Dorsolateral prefrontal cortex (tissue), 122 donors: ENCODE measurements at places on chromosomes 7 and 10.

DNA sequence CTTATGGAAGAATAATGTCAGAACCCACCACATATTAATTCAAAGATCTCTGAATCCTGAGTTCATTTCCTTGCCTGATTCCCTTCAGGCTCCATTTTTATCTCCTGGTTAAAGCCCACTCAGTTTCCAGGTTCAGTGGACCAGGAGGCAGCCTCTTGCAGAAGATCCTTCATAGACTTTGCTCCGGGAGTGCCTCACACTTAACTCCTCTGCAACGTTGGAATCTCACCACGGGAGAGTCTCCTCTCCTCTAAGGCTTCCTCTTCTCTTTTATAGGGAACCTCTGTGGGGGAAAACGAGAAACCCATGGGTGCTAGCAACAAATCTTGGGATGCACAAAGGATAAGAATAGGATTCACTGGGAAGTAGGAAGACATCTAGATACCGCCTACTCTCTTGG, 1.7 kb upstream of the BLOC1S2 start:
- DNase-seq = no peak

DNA sequence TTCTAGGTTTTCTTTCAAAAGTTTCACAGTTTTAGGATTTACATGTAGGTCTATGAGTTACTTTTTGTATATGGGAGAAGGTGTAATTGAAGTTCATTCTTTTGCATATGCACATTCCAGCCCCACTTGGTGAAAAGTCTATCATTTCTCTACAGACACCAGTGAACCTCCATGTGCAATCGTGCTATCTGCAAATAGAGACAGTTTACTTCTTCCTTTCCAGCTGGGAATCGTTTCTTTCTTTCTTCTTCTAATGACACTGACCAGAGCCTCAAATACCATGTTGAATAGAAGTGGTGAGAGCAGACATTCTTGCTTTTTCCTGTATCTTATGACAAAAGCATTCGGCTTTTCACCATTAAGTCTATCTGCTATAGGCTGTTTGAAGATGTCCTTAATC, 122.7 kb downstream of the ARHGAP22 start:
- no peak for DNase-seq

DNA sequence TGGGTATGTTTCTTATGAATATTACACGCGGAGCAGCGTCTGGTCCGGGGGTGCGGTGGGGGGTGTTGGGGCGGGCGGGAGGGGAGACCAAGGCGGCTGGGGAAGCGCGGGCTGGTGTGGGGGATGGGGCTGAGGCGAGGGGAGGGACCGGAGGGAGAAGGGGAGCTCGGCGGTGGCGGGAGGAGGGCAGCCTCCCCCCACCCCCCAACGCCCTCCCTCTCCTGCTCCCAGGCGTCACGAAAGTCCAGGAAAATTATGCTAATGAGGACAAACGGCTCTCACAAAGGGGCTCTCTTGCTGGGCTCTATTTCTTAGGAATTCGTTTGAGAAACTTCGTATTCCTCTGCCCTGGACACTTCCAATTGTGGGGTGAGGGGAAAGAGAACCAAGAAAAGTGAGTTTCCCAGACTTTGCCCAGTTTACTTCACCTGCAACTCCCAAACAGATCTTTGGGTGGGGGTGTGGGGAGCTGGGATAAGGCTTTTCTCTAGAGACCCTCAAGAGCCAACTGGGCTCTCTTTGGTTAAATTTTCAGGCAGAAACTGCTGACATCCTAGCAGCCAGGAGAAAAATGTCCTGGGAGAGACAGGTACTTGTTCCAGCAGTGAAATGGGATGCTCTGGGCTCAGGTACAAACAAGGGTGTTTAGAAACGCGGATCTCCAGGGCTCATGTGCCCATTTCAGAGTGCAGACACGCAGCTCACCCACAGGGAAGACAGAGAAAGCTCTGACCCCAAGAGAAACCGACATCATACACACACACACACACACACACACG, 11.7 kb upstream of the HOXA2 start:
- no peak for DNase-seq

DNA sequence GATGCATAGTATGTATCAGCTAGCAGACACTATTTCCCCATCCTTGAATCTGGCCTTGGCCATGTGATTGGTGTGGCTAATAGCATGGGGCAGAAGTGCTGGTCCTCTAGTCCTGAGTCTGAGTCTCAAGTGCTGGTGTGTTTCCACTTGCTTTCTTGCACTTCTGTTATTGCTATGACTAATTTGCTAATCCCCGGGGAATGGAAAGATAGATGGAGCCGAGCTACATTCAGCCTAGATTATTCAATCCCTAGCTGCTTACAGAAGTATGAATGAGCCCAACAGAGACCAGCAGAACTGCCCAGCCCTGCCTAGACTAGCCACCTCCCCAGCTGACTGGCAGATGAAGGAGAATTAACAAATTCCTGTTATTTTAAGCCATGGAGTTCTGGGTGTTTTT, 53.2 kb upstream of the SYPL1 start:
- DNase-seq = no peak

DNA sequence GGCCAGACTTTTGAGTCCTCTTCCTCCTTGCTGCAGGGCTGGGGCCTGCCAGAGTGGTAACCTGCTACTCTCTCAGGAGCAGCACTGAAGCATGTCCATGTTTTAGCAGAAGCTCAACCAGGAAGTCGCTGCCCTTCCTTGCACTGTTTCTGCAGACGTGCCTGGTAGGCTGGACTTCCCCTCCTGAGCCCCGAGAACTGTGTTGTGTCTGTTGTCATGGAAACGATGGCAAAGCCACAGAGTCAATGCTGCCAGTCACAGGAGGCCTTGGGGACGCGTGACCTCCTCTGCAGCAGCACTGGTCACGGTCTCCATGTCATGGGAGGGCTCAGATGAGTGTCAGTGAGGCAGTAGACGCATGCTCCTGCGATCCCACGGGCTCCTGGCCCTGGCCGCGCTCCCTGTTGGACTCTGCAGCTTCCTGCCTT, 145.5 kb downstream of the FANK1 start:
- DNase-seq = no peak

- peak; percentile 65 for DNase-seq
Measured at GRCh38 chr10:71278691-71279588, 40.1 kb upstream of the SLC29A3 start.

DNA sequence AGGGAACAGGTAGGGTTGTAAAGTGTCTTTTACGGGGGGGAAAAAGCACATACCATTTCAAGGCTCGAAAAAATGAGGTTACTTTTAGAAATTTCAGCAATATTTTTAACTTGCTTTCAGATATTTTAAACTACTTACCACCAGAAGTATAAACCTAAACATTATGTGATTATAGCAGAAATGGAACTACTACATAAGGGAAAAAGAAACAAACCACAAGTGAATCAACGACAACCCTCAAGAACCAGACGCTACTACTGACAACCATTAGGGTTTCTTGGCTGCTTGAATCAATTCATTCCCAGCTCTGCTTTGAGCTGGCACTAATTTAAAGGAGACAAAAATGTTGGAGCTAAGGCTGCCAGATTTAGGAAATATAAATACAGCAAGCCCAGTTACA, 80.1 kb downstream of the ZFAND4 start:
- DNase-seq = no peak

DNA sequence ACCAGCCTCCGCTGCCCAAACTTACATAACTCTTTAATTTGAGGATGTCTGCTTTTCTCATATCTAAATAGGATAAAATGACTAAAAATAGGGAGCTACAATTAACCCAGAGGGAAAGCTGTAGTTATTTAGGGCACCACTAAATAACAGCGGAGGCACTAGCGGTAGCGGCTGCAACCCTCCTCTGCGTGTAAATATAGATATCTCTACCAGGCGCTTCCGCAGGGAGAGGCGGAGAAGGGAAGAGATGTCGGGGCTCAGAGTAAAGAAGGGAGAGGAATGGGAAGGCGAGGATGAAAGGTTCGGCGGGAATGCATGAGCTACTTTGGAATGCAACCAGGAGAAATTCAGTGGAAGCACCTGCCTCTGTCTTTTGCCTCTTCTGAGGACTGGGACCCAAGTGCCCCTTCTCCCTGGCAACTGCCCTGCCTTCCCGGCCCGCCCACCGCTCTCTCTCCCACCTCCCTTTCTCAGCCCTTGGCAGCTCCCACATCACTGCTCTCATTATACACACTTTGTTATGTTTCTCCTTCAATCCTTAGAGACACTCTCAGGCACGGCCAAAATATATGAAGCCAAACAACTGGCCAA, 698.3 kb downstream of the PARD3 start:
- DNase-seq = no peak

GRCh38 chr10:61757525-61758397, 95.0 kb downstream of the CABCOCO1 start:
- DNase-seq = no peak

GRCh38 chr7:130986261-130986690, 252.3 kb upstream of the KLF14 start:
- no peak for DNase-seq

- DNase-seq = no peak
Measured at GRCh38 chr7:36064676-36065075, 88.4 kb upstream of the EEPD1 start.

DNA sequence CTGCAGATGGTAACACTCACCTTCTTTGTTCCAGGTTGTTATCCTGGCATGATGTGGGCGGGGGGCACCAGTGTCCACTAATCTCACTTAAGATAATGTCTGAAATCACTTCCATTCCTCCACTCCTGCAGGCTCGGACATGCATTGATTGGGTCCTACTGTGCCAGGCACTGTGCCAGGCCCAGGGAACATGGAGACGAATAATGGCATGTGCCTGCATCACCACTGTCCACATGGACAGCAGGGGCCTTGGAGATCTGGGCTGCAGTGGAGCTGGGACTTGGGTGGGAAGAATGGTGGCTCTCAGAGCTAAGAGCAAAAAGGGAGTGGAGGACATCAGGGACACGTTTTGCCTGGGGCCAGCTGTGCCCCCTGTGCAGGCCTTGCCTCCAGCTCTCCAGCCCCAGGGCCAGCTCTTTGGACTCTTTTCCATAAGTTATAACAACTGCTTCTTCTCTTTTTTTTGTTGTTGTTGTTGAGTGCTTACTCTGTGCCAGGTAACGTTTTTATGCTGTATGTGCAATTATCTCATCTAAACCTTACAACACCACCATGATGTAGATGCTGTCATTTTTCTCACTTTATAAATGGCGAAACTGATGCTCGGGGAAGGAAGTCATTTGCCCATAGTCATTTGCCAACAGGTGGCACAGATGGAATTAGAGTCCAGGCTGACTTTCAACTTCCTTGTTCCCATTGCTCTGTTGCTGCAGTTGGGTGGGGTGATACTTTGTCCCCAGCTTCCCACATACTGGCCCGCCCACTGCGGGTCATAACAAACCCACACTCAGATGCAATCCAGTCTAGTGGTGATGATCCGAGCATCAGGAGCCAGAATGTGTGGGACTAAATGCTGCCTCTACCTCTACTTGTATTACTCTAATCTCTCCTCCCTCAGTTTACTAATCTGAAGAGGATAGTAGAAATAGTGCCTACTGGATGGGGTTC, 19.1 kb downstream of the PLPP4 start:
- no peak for DNase-seq

- no peak for DNase-seq
Measured at GRCh38 chr10:1120801-1121211, 64.6 kb downstream of the WDR37 start.

DNA sequence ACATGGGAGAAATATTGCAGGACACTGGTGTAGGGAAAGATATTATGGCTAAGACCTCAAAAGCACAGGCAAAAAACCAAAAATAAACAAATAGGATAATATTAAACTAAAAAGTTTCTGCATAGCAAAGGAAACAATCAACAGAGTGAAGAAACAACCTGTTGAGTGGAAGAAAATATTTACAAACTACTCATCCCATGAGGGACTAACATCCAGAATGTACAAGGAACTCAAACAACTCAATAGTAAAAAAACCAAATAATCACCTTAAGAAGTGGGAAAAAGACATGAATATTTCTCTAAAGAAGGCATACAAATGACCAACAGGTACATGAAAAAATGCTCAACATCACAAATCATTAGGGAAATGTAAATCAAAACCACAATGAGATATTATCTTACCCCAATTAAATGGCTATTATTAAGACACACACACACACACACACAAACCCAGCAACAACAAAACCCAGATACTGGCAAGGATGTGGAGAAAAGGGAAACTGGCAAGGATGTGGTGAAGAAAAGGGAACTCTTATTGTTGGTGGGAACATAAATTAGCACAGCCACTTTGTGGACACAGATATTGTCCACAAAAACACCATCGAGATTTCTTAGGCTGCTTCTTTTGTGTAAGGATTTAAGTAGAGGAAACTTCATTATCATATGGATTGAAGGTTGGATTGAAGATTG, 9.8 kb upstream of the RAB18 start:
- no peak for DNase-seq

GRCh38 chr7:139033346-139034114, 2.3 kb downstream of the ZC3HAV1L start:
- DNase-seq = no peak

- no peak for DNase-seq
Measured at GRCh38 chr10:8499312-8499711, 444.8 kb downstream of the GATA3 start.

- DNase-seq = no peak
Measured at GRCh38 chr7:43071604-43072003, 40.8 kb upstream of the HECW1 start.

- DNase-seq = no peak
Measured at GRCh38 chr7:132653366-132653930, 77.2 kb upstream of the PLXNA4 start.

DNA sequence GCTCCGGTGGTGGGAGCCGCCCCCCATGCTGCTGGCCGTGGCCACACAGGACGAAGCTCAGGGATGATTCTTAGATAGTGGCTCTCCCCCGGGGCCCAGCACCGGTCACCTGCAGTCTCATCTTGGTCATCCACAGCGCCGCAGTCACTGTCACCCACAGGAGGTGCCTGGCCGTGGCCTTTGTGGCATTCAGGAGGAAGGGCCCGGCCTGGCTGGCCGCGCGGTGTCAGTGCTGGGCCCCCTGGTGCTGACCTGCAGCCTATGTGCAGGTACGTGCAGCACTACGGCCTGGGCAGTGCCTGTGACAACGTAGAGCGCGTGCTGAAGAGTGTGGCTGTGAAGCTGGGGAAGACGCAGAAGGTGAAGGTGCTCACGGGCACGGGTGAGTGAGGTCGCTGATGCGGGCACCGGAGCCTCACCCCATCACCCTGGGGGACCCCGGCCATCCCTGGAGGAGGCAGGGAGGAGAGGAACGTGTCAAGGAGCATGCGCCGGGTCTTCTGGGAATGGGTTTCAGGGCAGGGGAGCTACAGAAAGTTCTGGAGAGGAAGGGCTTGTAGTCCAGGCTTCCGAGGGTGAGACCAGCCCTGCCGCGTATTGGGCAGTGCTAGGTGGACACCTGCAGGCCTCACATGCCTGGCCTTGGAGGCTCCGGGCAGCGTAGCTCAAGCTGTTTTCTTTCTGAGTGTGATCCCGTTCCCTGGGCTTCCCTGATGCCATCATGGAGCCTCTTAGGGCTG, 5.0 kb downstream of the SPRN start:
- no peak for DNase-seq

DNA sequence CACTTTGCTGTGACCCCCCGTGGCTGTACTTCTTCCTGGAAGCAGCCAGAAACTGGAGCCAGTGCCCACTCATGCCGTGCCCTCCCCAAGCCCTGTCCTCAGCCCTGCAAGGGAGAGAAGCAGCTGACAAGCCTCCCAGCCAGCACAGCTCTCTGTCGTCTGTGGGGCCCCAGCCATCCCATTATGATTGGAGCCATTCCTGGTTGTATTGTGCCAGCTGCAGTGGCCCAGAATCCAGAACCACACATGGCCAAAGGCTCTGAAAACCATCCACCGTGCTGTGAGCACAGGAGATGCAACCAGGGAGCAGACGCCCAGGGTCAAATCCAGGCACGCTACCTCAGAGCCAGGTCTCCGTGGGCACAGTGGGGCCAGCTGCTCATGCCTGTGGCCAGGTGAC, 18.7 kb downstream of the GRID2IP start:
- DNase-seq = no peak

- no peak for DNase-seq
Measured at GRCh38 chr10:97518301-97519043, 19.7 kb downstream of the UBTD1 start.

GRCh38 chr10:33913194-33913593, 578.7 kb upstream of the NRP1 start:
- DNase-seq = no peak
